CD4-positive, alpha-beta T cell treated with Interleukin-15 for 4 hours (primary cell): ENCODE measurements at places on chromosomes 13 and 19.

GRCh38 chr13:100913143-100913542, 238.5 kb upstream of the TMTC4 start:
- no peak for DNase-seq

GRCh38 chr13:43963726-43964125, 84.0 kb downstream of the LACC1 start:
- no peak for DNase-seq

GRCh38 chr13:70835371-70835770, 727.1 kb upstream of the KLHL1 start:
- no peak for DNase-seq

DNA sequence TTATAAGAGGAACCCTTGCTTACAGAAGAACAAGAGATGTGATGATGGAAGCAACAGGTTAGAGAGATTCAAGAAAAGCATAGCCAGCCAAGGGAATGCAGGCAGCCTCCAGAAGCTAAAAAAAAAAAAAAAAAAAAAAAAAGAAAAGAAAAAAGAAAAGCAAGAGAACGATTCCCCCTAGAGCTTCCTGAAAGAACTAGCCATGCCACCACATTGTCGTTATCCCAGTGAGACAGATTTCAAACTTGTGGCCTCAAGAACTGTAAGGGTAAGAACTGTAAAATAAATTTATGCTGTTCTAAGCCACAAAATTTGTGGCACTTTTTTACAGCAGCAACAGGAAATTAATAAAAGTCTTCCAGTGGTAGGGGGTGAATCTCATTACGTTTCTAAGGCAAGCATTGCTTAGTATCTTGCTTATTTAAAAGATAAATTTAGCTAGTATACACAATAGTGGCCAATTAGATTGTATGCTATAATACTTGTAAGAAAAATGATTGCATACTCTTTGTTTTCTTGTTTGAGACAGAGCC, 21.8 kb downstream of the RFXAP start:
- no peak for DNase-seq

DNA sequence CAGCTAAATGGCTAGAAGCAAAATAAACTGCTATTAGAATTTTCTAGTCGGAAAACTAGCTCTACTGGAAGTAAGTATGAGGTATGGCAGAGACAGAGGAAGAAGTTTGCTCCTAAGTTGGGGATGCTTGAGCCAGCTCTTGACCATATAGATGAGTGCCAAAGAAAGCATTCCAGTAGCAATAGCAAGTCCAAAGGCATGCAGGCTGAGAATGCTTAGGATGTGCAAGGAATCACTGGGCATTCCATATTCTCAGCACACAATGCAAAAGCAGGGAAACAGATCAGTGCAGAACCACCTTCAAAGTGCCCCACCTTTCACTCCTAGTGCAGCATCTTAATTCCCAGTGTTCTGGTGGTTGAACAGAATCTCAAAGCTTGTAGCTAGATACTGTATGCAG, 32.9 kb downstream of the SERTM1 start:
- no peak for DNase-seq

GRCh38 chr19:33287927-33288326, 14.4 kb downstream of the CEBPA start:
- DNase-seq: no peak

DNA sequence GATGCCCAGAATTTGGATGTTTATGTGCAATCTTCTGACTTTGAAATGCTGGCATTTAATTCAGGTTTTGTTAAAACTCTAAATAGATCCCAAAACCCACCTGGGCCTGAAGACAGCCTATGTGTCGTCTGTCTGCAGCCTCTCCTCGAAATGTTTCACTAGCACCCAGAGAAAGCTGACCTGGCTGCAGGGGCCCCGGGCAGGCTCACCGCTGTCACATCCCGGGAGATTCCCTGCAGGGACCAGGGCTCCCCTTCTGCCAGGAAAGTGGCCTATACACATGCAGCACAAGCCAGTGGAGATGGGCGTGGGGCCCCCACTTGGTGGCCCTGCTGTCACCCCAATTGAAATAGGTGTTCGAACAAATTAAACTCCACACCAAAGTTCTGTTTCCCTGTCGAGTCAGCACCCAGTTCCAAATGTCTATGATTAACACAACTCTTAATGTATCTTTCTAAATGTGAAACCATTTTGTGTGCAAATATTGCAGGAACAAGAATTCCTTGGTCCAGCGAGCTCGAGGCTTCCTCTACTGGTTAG, 145.8 kb upstream of the ZNF507 start:
- no peak for DNase-seq

DNA sequence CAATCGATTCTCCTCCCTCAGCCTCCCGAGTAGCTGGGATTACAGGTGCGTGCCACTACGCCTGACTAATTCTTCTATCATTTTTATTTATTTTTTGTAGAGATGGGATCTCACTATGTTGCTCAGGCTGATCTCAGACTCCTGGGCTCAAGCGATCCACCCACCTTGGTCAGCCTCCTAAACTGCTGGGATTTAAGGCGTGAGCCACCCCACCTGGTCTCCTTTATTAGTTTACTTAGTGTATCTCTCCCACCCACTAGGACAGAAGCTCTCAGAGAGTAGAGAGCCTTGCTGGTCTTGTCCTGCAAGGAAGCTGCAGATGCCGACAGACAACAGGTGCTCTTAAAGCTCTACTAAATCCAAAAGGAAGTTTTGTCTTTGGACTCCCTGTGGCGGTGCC, 2.5 kb upstream of the LRRC8E start:
- DNase-seq: no peak

GRCh38 chr13:51457086-51457815, 4.4 kb upstream of the INTS6 start:
- no peak for DNase-seq

DNA sequence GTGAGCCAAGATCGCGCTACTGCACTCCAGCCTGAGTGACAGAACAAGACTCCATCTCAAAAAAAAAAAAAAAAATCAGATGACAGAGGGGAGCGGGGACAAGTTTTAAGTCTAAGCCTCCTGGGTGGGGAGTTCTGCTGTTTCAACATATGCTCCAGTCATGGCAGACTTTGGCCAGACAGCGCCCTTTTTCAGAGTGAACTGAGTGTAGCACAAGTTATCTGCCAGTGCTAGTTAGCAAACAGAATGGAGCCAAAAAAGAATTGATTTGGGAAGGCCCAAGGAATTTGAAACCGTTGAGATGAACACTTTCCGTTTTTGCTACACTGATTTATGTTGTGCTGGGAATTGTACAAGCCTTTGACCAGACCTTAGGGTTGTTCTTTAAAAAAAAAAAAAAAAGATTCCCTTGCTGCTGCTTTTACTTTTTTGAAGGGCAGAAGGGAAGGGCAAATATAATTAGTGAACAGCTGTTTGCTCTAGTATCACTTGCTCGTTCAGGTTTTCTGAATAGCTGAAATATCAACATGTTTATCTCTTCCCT, 5.7 kb downstream of the ACTN4 start:
- DNase-seq: no peak

GRCh38 chr13:111389621-111390521, 69.4 kb downstream of the TEX29 start:
- DNase-seq: no peak
